Naive thymus-derived CD4-positive, alpha-beta T cell (primary cell): ENCODE measurements at places on chromosomes 7 and 10. TPM values are rescaled to one million over a fixed set of nuclear protein-coding genes. Genes with fewer than 3 reads are reported as not detected.

ANKRD2 gene
- total RNA-seq = not detected

FGF8 gene
- total RNA-seq = not detected

ANKRD30A gene
- not detected for total RNA-seq

ADRA2A gene
- total RNA-seq = not detected

- no peak for DNase-seq
These were observed 100.8 kb upstream of the STK17A start for GRCh38 chr7:43481902-43482678.

DNA sequence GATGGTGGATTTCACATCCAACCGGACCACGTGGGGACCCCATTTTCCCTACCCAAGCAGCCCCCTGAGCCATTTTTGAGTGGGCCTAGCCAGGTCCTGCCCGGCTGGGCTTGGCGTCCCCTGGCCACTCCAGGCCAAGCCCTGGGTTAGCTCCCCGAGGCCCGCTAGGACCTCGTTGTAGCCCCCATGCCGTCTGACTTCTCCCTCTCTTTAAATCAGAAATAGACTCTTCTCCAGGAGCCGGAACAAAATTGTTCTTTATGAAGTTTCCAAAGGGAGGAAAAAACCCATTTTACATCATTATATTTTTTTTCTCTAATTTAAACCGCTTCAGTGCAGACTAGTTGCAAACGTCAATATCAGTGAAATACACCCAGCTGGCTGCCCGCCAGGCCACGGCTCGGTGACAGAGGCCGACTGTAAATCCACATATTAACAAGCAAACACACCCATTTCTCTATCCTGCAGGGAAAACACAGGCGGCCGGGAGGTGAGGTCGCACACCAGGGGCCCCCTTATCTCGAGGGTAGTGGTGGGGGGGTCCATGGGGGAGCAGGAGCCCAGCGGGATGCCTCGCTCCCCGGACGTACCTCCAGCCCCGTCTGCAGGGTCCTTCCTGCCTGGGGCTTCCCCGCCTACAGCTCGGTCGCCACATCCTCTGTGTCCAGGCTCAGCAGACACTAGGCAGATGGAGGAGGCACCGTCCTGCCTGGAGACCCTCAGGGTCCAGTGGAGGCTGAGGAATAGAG, 72.7 kb downstream of the ELFN1 start:
- peak; percentile 10 for DNase-seq
